RCC 7860 (cell line): ENCODE measurements at places on chromosomes 16 and 17.

GRCh38 chr17:17326275-17326875 is 23.2 kb downstream of the NT5M start:
- DNase-seq = no peak

GRCh38 chr17:68634345-68634876 is 33.2 kb upstream of the FAM20A start:
- no peak for DNase-seq

DNA sequence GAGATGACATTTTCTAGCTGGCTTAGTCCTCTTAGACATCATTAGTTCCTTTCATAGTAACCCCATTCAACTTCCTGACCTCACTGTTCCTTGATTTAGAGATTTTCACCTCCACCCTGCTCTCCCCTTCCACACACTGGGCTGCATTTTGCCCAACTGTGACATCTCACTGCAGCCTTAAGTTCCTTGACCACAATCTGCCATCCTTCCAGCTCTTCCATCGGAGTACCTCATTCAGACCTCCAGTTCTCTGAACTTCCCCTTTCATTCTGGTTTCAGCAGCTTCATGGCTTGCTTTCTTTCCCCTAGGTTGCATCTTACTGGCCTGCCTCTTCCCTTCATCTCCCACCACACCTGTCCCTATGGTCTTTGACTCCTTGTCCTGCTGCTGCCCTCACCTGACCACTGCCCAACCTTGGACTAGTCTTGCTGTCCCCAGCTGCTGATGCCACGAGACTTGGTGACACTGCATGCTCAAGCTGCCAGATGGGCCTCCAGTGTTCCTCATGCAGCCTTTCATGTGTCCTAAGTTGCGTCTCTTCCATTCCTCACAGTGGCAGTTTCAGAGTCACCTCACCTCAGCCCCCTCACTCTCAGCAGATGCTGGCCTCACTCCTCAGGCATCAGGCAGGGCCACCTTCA is 40.8 kb downstream of the NUP88 start:
- DNase-seq = no peak

DNA sequence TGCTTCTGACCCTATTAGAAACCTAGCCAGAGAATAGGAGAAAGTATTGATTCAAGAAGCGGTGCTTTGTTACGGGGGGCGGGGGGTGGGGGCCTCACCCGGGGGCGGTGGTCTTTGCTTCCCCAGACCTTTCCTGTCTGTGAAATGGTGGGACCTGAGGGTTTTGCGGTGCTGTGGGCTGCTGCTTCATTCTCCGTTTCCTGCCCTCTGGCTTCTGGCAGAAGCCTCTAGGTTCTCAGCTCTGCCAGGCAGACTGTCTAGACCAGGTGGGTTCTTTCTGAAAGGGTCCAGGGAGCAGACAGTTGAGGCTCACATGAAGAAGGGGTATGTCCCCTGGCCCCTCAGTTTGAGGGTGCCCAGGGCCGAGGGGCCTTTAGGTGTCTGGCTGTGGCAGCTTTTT is 14.0 kb downstream of the GSE1 start:
- DNase-seq = no peak

- DNase-seq = no peak
Observed at GRCh38 chr16:53779186-53779585, 75.2 kb downstream of the FTO start.

DNA sequence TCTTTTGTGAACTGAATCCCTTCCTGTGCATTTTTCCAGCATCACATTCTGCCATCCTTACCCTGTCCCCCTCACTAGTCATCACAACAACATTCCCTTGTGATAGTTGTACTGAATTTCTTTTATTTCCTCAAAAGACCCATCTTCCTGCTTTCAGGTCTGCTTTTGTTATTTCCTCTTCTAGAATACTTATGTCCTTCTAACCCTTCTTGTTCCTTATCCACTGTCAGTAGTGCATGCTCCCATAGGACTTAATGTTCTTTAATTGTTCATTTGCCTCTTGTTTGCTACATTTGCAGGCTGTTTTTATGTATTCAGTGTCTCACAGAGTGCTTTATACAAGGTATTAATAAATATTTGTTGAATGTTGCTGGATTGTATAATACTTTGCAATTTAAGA is 73.0 kb downstream of the BCAS3 start:
- no peak for DNase-seq

- DNase-seq = peak; percentile 71
Observed at GRCh38 chr16:3690470-3690928, 26.8 kb downstream of the TRAP1 start.

- no peak for DNase-seq
Observed at GRCh38 chr16:914440-914839, 56.3 kb downstream of the LMF1 start.

- no peak for DNase-seq
Observed at GRCh38 chr16:80852261-80852872, 48.0 kb upstream of the CDYL2 start.

- DNase-seq = no peak
Observed at GRCh38 chr17:4118015-4118743, 24.7 kb downstream of the ZZEF1 start.

GRCh38 chr17:30443721-30444120 is 33.5 kb upstream of the GOSR1 start:
- DNase-seq = no peak

- DNase-seq = peak; percentile 64
Observed at GRCh38 chr16:84795329-84796053, 24.3 kb upstream of the CRISPLD2 start.

GRCh38 chr17:4856937-4857314 is 23.8 kb downstream of the MINK1 start:
- DNase-seq = no peak

DNA sequence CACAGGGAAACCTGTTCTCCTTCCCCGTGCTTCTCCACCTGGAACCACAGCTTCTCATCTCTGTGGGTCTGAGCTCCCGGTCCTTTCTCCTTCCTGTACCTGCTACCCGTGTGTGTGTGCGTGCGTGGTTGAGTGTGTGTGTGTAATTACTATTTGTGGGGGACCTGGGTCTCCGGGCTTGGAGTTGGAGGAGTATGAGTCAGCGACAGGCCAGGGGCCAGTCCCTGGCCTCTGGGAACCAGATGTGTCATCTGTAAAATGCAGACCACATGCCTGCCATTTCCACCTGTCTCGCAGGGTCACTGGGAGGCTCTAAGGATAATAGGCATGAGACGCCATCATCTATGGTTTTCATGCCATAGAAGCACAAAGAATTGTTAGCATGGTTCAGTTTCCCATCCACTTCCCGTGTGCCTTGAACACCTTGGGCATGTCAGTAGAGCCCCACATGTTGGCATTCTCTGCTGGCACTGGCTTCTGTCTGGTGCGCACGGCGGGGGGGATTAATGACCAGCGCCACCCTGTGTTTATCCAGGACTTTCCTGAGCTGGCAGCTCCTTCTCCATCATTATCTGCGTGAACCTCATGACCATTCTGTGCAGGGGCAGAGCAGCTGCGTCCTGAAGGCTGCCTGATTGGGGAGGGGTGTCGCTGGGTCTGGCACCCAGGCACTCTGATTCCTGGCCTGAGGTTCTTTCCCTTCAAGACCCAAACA is 1.5 kb downstream of the ZNF205 start:
- peak; percentile 59 for DNase-seq

DNA sequence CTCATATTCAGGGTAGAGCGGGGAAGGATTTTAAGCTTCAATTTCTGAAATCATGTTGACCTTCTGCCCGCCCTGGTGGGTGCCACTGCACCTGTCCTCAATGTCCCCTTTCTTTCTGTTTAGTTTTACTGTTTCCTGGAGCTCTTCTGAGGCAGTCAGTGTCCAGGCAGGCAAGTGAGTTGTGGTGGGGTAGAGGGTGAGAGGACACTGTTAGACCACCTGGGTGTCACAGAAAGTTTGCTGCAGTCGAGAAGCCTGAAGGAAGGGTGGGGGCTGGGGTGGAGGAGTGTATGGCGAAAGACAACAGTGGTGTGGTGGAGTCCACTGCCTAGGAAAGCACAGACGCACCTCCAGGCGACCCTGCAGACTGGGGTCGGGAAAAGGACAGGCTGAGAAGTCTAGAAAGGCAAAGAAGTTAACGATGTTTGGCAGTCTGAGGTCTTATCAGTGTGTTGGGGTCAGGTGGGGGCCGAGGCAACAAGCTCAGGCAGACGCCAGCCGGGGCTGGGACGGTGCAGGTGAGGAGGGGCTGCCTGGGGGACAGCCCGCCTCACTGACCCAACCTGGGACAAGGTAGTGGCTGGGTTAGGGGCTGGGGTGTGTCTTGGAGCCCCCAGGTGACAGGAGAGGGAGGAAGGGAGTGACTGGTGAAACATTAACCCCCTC is 23.3 kb upstream of the HOXB13 start:
- DNase-seq = no peak

DNA sequence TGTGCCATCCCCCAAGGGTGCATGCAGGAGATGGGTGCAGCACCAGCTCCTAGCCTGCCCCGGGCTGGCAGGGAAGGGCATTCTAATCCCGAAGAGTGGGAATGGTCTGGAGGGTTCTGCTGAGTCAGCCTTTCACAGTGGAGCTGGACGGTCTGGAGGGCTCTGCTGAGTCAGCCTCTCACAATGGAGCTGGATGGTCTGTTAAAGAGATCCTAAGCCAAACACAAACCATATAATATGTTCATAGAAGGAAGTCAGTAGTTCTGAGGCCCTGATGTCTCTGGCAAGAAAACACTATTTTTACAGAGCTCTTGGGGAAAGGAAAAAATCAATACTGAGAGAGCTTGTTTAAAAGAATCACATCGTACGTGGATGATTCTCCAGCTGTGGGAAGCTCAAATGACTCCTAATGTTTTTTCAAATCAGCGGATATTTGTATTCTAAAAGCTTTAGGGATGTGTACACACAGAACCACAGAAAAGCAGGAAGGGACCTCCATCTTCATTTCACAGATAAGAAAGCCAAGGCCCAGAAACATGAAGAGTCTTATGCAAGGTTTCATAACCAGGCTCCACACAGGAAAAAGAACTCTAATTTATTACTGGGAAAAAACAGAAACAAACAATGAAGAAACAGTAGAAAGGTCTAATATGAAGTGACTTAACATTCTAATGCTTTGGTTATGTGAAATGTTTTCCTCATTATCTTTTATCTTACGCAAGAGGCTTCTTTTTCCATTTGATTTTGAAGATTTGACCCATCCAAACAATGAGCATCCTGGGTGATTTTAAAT is 176.3 kb downstream of the VPS53 start:
- no peak for DNase-seq

GRCh38 chr17:72931635-72932034 is 160.9 kb downstream of the SLC39A11 start:
- DNase-seq = peak; percentile 96

- peak; percentile 96 for DNase-seq
Observed at GRCh38 chr16:15502041-15502725, 67.8 kb downstream of the BMERB1 start.

DNA sequence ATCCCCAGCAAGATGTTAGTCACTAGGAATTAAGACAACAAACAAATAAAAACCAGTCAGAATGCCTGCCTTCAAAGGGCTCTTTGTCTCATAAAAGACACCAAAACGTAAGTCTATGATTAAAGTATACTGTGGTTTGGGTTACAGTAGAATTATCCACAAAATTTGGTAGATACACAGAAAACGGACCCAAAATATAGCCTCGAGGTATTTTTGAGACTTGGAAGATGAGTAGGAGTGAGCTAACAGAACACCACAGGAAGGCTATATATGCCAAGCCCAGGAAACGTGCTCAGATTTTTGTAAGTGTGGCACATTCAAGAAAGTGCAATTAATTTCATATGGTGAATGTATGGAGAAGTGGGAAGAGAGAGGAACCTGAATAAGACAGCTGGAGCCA is 831.4 kb downstream of the CDH11 start:
- no peak for DNase-seq

DNA sequence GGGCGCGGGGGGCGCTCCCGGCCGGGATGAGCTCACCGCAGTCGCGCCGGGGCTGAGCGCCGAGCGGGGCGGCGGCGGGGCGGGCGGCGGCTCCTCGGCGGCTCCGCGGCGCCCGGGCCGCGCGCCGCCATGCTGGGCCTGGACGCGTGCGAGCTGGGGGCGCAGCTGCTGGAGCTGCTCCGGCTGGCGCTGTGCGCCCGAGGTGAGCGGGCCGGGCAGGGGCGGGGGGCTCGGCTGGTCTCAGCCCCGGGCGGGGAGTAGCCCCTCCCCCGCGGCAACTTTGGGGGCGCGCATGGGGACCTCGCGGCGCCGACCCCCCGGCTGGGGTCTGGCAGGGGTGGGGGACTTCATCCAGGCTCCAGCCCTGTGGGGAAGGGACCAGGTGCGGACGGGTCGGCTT is at the start of gene ARHGDIG:
Gene ARHGDIG, plus strand, starts transcription at position 40 of the 400 bp plus-strand sequence. Its CDS starts 90 bp downstream, at position 130.
- no peak for DNase-seq

- DNase-seq = peak; percentile 29
Observed at GRCh38 chr16:3780570-3780969, 63.2 kb upstream of the TRAP1 start.

GRCh38 chr17:64152428-64153125 is 22.6 kb upstream of the ERN1 start:
- DNase-seq = no peak

GRCh38 chr17:27559506-27560481 is 71.2 kb upstream of the LGALS9 start:
- peak; percentile 29 for DNase-seq

- peak; percentile 8 for DNase-seq
Observed at GRCh38 chr16:86761111-86762031, 183.0 kb downstream of the FOXL1 start.

DNA sequence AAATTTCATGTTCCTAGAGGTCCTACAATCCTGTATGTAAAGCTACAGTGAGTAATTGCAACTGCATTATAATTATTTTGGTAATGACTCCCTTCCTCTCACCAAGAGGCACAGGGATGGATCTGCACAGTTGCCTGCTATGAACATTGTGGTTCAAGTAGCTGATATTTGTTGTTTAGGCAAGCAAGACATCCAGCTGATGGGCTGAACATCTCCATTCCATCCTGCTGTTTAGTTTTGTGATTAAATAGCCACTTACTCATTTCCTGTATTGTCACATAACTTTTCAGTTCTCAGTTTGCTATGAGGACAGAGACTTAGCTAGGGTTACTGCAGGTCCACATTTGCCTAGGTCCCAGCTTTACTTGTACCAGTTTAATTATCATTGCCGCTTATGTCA is 181.2 kb upstream of the TBX2 start:
- peak; percentile 39 for DNase-seq

- no peak for DNase-seq
Observed at GRCh38 chr16:50702725-50703124, 9.3 kb downstream of the NOD2 start.

DNA sequence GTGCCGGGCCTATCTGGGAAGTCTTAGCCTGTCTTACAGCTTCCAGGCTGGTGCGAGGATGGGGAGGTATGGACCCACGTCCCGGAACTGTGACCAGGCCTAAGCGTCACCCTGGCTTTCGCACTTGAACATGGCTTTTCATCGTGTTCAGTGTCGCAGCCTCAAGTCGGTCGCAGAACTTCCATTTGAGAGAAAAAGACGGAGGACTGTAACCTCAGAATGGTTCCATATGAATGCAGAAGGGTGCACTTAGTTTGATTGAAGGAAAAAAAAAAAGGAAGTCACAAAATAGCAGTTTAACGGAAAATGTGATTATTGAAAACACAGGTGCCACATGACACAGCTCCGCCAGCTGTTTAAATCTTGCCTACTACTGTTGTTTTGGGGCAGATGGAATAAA is 30.2 kb upstream of the JPT2 start:
- no peak for DNase-seq

GRCh38 chr17:31494259-31495021 is 103.0 kb downstream of the RAB11FIP4 start:
- no peak for DNase-seq
